PC-9 (cell line): ENCODE measurements at places on chromosomes 3 and 15. TPM values are rescaled to one million over a fixed set of nuclear protein-coding genes. Genes with fewer than 3 reads are reported as not detected.

DNA sequence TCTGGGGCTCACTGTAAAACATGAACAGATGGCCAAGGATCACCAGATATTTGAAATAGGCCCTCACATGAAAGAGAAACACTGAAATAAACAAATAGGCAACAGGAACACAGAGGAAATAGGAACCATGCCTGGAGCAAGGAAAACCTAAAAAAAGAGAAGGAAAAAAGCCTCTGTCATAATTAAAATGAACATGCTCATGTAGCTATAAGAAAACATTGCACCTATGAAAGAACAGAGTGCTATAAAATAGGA, 102.4 kb downstream of the RAB11A start:
- no peak overlapping the region for H3K4me3 ChIP-seq
- no peaks in the 10 kb centered on the region for H3K27me3 ChIP-seq
- H3K36me3 ChIP-seq: no peaks in the 10 kb centered on the region
- no peak for DNase-seq
- no peaks in the 10 kb centered on the region for H3K4me1 ChIP-seq
- no peak overlapping the region for H3K27ac ChIP-seq

DNA sequence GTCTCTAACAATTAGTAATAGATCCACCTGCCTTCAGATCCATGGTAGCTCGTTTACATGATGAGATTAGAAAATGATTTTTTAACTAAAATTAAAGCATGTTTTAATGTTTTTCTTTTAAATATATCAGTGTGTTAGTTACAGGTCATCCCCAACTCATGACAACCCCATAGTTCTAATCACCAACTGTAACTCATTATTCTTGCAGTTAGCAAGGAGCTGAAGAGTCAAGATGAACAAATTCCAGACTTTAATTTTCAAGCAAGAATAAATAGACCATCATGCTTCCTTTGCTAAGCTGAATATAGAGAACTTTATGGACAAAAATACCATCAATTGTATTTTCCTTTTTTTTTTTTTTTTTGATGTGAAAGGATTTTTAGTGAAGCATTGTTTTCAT, 101.1 kb downstream of the TOP2B start:
- no peaks in the 10 kb centered on the region for H3K4me1 ChIP-seq
- no peaks in the 10 kb centered on the region for H3K36me3 ChIP-seq
- no peaks in the 10 kb centered on the region for H3K27me3 ChIP-seq
- no peak overlapping the region for H3K4me3 ChIP-seq

DNA sequence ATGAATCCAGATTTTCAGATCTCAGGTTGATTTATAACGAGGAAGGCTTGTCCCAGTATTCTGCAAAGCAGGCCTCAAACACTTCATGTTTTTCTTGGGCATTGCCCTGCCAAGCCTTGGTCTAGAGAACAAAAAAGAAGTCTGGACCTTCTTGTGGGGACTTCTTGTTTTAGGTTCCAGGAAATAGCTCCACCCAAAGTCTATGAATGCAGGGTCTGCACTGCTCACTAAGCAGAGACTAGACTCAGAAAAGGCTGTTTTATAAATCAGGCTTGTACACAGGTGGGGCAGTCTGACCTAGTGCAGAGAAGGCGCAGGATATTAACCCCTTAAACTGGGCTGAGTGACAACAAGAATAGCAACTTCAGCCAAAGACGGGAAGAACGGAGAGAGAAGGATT, 44.3 kb downstream of the GLB1 start:
- DNase-seq: no peak
- H3K4me1 ChIP-seq: no peaks in the 10 kb centered on the region
- no peaks in the 10 kb centered on the region for H3K27me3 ChIP-seq
- H3K4me3 ChIP-seq: no peak overlapping the region
- H3K27ac ChIP-seq: no peak overlapping the region

DNA sequence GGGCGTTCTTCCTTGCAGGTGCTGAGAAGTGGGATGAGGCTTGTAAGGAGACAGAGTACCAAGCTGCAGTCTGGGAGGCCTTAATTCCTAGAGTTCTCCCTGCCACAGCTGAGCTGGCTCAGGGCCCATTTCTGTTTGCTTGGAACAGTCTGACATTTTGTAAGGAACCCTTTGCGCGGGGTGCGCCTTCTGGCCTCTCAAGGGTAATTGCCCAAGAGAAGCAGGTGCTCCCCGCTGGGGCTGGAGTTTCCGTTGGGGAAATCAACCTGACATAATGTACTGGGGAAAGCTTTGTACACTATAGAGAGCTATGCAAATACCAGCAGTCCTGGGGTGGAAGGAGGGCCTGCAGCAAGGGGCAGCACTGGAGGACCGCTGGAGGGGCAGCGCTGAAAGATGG, 83.6 kb downstream of the HMG20A start:
- no peaks in the 10 kb centered on the region for H3K36me3 ChIP-seq
- H3K27me3 ChIP-seq: no peaks in the 10 kb centered on the region
- H3K27ac ChIP-seq: no peak overlapping the region
- H3K4me1 ChIP-seq: peaks cover 61% of the 10 kb centered on the region
- H3K4me3 ChIP-seq: no peak overlapping the region
- no peak for DNase-seq

GRCh38 chr3:144557515-144557914, 585.9 kb downstream of the DIPK2A start:
- no peak overlapping the region for H3K4me3 ChIP-seq
- no peaks in the 10 kb centered on the region for H3K36me3 ChIP-seq
- no peak for DNase-seq

- H3K36me3 ChIP-seq: no peaks in the 10 kb centered on the region
- no peak overlapping the region for H3K27ac ChIP-seq
- DNase-seq: no peak
- no peak overlapping the region for H3K4me3 ChIP-seq
- H3K4me1 ChIP-seq: no peaks in the 10 kb centered on the region
These were observed 104.2 kb downstream of the MEIS2 start for GRCh38 chr15:36996121-36996520.

- no peaks in the 10 kb centered on the region for H3K36me3 ChIP-seq
- DNase-seq: no peak
- no peak overlapping the region for H3K27ac ChIP-seq
- H3K4me1 ChIP-seq: no peaks in the 10 kb centered on the region
These were observed 12.1 kb downstream of the CHSY1 start for GRCh38 chr15:101239724-101240136.

IGSF11 gene
- not detected in 2 replicates for total RNA-seq

CATSPER2 gene
- total RNA-seq: 5.8 and 8.0 TPM in 2 replicates

VGLL3 gene
- total RNA-seq: 20.5 and 26.8 TPM in 2 replicates

KIAA1143 gene
- 17.8 and 34.4 TPM in 2 replicates for total RNA-seq
